KBM-7 (cell line): ENCODE measurements at places on chromosomes 5 and 9.

DNA sequence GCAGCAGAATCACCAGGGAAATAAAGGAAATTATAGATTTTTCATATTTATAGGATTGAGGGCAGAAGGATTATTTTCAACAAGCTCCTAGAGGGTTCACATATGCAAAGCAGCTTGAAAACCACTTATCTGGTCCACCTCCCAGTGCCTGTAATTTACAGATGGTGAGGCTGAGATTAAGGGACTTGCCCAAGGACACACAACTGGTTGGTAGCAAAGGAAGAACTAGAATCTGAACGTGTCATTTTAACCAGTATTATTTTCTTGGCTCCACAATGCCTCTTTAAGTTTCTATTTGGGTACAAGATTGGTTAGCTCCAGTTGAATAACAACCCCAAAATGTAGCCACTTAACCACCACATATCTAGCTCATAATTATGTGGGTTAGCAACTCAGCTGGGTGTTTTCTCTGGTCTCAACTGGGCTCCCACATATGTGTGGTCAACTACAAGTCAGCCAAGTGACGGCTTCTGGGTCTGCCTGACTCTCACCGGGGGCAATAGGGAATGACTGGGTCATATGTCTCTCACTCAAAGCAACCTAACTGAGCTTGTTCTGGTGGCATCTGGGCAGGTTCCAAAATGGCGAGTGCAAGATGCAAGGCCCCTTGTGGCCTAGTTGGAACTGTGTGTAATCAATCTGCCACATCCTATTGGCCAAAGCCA, 127.7 kb downstream of the ZDHHC21 start:
- DNase-seq = no peak

DNA sequence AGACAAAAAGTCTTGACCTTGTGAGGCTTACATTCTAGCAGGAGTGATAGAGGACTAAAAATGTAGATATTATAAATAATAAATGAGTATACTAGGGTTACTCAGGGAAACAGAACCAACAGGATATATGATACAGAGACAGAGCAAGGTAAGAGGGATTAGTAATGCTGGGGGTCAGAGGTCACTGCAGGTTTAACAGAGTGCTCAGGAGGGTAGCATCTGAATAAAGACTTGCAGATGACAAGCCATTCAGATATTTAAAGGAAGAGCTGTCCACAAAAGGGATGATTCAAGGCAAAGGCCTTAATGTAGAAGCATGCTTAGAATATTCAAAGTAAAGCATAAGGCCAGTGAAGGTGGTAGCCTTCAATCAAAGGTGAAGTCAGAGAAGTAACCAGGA, 65.6 kb upstream of the SEMA6A start:
- no peak for DNase-seq

DNA sequence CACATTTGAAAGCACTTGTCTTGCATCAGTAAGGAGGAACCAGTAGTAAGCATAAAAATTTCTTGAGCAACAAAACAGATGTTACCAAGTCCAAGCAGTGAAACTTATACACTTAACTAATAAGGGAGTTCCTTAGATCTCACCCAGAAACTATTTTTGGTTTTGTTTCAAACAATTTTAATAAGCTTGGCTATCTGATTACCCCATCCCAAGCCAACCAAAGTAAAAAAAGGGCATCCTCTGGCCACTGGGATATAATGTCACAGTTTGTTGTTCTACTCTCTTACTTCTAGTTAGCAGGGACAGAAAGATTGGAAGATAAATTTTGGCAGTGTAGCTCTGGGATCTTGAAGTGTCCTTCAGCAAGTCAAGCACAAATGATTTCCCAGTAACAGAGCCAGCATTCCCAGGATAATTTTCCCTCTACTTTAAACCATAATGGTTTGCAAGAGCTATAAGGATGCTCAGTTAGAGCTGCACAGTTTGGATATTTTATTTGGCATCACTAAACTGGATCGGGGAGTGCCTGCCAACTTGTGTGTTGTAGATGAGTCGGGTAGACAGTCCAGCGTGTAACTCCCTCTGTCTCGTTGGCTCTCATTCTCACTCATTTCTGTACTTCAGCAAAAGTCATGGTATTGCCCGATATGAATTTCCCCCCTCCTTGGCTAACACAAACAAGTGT, 161.9 kb upstream of the HMHB1 start:
- DNase-seq = no peak

GRCh38 chr5:114839360-114839759, 330.3 kb downstream of the TRIM36 start:
- no peak for DNase-seq

- no peak for DNase-seq
Observed at GRCh38 chr5:68698025-68698940, 395.5 kb upstream of the SLC30A5 start.
